ENCODE measurements at places on chromosomes 4 and X. TPM values are rescaled to one million over a fixed set of nuclear protein-coding genes. Genes with fewer than 3 reads are reported as not detected.

DNA sequence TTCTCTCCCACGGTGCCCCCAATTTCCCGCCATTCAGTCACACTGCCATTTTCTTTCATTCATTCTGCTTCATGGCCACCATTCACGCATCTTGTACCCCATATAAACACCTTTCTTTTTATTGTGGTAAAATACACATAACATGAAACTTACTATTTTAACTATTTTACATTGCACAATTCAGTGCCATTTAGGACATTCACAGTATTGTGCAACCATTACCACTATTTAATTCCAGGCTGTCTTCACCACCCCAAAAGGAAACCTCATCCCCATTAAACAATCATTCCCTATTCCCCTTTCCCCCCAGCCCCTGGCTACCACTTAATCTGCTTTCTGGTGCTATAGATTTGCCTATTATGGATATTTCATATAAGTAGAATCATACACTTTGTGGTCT is 15.9 kb downstream of the SPACA5 start:
- no peak for DNase-seq

DNA sequence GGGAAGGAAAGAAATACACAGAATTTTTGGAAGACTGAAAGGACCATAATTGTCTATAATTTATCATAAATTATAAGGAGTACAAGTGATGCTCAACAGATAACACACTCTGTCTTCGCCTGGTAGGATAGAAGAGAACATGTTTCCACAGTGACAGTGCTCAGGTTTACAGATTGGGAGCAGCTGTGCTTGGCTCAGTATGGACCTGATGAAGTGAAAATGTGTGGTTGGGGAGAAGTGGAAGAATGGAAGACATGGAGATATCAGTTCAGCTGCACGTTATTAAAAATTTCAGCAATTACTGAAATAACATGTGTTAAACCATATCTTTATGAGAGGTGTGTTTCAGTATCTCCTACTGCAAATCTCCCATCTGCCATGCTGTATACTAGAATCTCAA is 90.6 kb downstream of the TLL1 start:
- no peak for DNase-seq

GRCh38 chr4:54255881-54256280 is 26.8 kb downstream of the PDGFRA start:
- peak; percentile 7 for DNase-seq

- peak; percentile 82 for DNase-seq
These were observed 457.1 kb downstream of the MID1IP1 start for GRCh38 chrX:39258331-39258730.

DNA sequence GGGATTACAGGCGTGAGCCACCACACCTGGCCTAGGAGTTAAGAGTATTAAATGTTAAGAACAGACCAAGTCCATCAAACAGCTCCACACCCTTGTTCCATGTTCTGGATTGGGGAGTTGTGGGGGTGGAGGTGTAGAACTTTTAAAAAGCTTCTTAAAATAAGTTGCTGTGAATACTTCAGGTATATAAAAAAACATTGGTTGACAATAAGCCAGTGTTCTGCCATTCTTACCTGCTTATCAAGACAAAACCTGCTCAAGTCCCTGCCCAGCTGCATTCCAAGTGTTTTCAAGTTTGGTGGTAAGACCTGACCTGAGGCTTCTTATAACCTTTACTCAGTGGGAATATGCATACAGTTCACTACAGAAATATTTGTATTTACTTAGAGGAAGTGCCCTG is 6.4 kb downstream of the RBM3 start:
- DNase-seq, result peak; percentile 3

DNA sequence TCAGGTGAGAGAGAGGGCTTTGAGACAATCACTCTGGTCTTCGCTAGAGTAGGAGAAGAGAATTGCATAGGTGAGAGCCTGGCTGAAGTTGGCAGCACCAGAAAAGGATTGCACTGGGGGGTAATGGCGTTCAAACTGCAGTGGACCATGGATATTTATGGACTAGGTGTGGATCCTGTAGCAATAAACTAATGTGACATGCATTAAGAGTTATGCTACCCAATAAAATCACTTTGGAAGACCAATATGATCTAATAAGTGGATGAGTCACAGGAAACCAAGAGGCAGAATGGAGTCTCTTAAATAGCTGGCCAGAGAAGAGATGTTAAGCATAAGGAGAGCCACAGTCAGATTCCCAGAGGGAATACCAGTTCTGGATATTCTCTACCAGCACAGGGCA is 259.8 kb downstream of the FBXO8 start:
- DNase-seq, result no peak

DNA sequence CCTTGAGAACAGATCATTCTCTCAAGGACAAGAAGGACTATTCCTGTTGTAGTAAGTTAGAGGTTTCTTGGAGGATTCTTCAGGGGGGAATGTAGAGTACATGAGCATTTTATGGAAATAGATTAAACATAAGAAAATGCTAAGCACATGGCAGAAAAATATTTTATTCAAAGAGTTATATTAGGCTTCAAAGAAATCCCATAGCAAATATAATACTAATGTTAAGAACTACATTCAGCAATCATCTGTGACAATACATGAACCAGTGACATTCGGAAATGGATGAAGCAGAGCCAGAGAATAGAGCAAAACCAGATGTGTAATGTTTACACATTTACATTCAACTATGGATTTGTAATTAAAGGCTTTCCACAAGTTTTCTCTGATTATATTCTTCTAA is 288.6 kb downstream of the NAF1 start:
- DNase-seq, result no peak

DNA sequence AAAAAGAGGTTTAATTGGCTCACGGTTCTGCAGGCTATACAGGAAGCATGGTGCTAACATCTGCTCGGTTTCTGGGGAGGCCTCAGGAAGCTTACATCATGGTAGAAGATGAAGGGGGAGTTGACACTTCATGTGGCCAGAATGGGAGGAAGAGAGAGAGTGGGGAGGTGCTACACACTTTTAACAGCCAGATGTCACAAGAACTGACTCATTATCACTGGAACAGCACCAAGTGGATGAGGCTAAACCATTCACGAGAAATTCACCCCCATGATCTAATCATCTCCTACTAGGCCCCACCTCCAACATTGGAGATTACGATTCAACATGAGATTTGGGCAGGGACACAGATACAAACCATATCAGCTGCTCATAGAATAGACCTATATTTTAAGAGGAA is 255.8 kb downstream of the OPHN1 start:
- DNase-seq, result peak; percentile 53

DNA sequence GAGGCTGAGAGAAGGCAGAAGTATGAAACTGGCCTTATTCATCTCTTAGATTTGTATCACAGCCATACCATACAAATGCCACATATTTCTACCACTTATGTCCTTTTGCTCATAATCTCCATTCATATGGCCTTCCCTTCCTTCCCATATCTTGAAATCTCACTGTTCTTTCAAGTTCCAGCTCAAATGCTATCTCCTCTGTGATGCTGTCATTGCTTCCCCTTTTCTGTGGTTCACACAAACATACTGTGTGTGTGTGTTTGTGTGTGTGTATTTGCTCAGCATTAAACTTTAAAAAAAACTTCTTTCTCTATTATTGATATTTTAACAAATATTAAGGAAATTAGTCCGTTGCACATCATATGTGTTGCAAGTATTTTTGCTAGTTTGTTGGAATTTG is 26.7 kb downstream of the PHKA1 start:
- DNase-seq, result no peak

Gene SLC10A6
- total RNA-seq, result not detected

Gene DUSP21
- not detected for total RNA-seq

Gene SLBP
- total RNA-seq, result 96.8 TPM
